ENCODE measurements at places on chromosomes 2 and 18.

DNA sequence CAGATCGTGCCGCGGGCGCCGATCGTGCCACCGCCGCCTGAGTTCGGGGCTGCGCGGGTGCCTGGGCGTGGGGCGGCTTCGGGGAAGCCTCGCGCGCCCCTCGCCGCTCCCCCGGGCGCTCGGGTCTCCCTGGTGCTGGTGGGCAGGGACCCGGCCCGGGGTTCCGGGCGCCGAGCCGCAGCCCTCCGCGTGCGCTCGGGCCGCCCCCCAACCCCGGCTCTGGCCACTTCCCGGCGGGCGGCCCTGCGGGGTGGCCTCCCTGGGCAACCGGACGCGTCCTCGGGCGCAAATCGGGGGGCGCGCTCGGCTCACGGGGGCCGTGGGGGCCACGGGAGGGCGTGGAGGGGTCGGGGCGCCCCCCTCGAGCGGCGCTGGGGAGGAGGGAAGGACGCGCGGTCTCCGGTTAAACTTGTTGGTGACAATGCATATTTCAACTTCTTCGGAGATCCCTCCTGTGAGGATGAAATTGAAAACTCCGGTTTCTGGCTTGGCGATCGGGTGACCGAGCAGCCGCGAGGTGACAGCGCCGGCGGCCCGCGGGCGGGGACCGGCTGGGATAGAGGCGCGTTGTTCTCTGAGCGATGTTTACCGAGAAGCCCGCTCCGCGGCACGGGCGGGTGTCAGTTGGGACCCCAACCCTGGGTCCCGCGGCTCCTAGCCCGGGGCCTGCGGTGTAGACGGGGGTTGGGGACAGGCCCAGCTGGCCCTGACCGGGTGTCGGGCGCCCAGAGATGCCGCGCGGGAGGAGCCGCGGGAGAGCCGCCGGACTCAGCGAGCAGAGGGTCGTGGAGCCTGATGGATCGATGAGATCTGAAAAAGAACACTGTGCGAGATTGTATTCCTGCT, 676 bp downstream of the SH3BP4 start:
- DNase-seq, result no peak

DNA sequence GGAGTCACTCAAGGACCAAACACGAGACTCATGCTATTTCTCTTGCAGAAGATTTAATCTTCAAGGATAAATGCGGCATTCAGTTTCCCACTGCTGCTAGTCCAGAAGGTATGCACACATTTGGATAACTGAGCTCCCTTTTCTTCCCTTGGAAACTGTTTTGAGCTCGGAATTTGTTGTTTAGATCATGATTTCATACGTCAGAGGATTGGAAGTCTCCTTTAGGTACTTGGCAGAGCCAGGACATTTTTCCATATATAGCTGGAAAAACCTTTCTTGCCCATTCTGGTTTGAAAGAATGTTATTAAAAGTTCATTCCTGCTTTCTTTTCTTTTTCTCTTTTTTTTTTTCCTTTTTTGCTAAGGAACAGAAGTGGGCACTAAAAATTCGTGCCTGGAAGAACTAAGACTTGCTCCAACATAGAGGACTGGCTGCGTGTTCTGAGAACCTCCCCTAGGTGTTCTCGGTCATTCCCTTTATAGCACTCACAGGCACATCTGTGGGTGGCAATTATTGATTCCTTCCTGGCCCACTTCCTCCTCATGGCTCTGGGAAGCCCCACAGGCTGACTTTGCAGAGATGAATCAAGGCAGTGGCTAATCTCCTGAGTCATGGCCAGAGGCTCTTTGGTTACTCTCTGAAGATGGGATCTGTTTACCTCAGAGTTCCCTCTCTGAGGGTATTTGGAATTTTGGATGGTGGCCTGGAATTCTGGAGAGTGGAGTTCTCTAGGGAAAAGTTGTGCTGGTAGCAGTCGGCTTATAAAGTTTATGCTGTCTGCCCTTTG, 104.8 kb downstream of the PLCL1 start:
- peak; percentile 2 for DNase-seq

DNA sequence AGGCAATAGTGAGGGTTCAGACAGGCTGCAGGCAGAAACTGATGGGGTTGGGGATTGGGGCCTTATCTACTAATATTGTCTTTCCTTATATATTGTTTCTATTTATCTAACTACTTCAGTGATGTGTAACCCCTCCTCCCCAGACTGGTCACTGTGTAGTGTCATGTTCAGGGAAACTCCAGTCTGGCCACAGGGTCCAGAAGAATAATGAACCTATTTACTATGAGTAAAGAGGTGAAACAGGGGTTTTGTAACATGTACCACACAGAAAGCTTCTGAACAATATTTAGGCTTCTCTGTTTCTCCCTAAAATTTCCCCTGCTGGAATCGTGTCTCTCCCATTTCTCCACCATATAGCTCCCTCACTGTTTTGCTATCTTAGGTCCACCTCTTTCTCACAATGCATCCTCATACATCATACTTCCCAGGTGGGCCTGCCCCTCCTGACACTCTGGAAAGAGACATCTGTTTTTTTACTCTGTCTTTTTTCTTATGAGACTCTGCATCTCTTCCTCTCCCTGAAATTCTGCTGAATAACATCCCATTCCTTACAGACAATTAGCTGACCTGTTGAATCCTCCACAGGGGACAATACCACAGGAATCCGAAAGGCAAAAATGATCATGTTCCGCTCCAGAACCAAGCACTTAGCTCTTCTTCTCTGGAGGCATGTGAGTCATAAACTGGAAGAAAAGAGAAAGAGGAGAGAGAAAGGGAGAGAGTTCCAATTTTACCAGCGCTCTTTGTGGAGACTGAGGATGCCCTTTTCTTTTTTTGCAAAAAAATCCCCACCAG, 154.8 kb downstream of the ZEB2 start:
- DNase-seq, result no peak

DNA sequence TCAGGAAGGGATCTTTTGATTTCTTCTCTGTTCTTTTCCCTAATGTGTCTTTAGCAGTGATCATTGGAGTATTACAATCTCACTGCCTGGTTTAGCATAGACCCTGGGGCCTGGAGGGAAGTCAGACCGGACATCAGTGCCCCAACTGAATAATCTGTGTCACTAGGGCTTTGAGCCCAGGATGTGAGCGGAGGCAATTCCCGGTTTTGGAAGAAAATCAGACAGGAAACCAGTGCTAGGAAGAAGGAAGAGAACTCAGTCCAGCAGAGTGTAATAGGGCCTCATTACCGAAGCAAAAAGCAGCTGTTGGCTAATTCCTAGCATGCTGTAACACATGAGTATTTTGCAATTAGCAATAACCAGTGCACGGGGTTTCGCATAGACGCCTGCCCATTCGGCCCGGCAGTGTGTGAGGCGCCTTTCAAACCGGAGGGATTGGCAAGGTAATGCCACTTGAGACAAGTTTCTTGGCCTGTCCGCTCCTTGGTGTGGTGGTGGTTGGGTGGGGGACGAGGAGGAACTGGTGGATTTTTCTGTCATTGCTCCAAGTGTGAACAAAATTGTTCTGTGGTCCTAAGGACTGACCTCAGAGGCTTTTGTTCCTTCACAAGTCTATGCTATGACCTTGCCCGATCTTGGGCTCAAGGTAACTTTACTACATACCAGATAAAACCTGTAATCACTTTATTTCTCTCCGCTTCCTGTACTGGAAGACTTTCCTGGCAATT, 2.8 kb downstream of the FOSL2 start:
- peak; percentile 34 for DNase-seq

GRCh38 chr2:3208591-3208990, 169.0 kb downstream of the EIPR1 start:
- no peak for DNase-seq

- no peak for DNase-seq
Observed at GRCh38 chr2:222433332-222434173, 9.2 kb downstream of the SGPP2 start.
